ENCODE measurements at places on chromosomes 4 and X.

DNA sequence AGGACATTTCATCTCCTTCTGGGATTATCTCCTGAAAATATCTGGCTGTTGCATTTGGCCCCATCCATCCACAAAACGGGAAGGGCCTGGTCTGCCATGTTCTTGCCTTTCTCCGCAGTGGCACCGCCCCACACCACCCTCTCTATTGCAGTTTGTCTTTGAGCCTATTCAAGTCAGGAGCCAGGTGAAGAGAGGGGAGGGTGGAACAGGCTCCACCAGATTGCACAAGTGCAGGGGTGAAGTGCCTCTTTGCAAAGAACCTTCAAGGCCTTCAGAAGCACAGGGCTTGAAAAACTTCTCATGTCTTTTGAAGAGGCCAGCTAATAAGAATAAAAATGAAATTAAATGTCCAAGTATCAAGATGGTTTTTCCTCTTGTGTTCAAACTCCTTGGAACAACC lies 28.7 kb downstream of the RS1 start:
- no peak for DNase-seq

- DNase-seq, result no peak
These were observed 2.5 kb downstream of the USP51 start for GRCh38 chrX:55487143-55487542.

DNA sequence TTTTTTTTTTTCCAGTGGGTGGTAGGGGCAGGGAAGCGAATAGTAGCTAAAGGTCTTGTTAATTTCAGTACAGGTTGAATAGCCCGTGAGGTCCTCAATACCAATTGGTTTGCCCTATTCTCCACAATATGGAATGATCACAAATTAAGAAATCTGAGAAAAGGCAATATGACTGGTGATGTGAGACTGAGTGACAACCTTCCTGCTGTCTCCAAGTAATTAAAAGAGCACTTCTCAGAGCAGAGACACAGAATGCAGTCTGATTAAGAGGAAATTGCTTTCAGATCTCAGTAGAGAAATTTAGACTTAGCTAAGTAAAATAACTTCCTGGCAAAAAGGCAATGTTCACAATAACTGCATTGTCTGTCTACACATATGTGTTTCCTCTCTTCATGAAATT lies 23.0 kb downstream of the GPR174 start:
- no peak for DNase-seq

DNA sequence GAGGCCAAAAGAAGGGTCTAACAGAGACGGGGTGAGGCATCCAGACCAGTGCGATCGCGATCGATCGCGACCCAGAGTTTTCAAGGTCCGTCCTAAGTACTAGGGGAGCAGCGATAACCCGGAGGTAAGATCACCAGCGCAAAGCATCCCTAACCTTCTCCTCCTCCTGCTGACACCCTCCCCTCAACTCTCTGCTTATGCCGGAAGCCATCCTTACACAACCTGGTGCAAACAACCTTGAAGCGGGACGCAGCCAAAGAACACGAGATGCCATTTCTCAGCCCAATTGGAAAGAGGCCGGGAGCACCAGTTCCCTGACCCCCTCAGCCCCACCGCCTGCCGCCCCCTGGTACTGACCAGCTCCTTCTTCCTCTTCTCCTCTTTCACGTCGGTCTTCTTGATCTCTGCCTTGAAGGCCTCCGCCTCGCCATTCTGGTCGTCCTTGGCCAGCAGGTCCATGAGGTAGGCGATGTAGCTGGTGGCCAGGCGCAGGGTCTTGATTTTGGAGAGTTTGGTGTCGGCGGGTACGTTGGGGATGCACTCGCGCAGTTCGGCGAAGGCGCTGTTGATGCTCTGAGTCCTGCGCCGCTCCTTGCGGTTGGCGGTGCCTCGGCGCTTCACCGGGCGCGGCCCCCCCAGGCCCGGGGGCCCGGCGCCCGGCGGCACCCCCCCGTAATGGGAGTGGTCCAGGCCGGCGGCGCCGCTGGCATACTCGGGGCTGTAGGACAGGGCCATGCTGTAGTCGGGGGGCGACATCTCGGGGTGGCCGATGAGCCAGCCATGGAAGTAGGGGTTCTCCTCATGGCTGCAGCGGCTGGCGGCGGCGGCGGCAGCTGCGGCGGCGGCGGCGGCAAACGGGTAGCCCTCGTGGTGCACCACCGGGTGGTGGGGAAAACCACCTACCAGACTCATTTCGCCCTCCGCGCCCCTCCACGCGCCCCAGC lies 1.4 kb downstream of the HAND2 start:
- no peak for DNase-seq

GRCh38 chr4:3786196-3786869 lies 20.1 kb downstream of the ADRA2C start:
- DNase-seq, result no peak

DNA sequence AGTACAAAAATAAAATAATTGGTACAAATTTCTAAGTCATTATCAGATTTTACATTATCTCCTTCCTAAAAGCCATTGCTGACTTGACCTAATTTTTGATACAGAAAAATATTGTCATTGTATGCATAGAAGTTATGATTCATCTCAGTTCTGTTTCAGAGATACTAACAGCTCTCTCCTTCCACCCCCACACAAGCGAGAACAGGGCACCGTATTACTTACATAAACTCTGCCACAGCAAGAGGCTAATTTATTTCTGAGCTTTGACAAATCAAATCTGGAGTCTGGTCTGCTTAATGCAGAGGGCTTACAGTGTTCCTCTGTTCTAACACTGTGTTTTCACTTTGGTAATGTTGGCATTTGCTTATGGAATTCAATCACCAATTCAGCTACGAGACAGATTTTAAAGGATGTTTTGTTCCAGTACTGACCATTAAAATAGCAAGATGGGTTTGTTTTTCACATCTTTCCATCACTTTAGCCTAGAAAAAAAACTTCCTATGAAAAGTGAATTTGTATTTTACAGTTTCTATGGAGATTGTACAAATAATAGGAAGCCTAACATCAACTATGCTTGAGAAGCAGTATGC lies 181.8 kb downstream of the USP46 start:
- no peak for DNase-seq

GRCh38 chrX:129612396-129612795 lies 42.4 kb downstream of the APLN start:
- no peak for DNase-seq

Data from NCI-H1048 (cell line).